NCI-H2081 treated with DMSO at 0.1 percent for 48 hours (cell line): ENCODE measurements at places on chromosomes 5 and 9.

GRCh38 chr9:113454914-113455761 lies 8.4 kb upstream of the RGS3 start:
- DNase-seq = no peak

DNA sequence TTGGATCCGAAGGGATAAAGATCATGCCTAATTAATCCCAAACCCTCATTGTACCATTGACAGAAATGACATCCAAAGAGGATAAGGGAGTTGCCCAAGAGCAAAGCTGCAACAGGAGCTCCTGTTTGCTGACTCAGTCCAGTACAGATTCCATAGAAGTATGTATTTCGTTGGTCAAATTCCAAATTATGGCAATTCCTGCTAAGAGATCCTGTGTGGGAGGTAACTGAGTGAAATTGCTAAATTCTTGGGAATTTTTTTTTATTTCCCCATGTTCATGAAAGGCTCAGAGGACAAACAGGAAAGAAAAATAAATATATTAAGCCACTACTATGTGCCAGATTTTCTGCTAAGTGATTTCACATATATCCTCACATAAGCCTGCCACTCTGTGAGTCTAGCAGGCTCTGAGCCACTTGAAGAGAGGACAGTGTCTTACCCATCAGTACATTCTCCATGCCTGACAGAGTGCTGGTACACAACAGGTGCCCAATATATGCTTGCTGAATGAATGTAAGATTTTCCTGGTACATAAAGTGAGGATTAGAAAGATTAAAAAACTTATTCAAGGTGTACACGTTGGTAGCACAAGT lies 132.7 kb downstream of the GLIS3 start:
- no peak for DNase-seq

- no peak for DNase-seq
Measured at GRCh38 chr9:124698265-124698664, 72.8 kb downstream of the NR6A1 start.

GRCh38 chr9:14051419-14051818 lies 262.5 kb downstream of the NFIB start:
- no peak for DNase-seq

GRCh38 chr9:108762348-108763055 lies 93.3 kb downstream of the ACTL7B start:
- DNase-seq = no peak

DNA sequence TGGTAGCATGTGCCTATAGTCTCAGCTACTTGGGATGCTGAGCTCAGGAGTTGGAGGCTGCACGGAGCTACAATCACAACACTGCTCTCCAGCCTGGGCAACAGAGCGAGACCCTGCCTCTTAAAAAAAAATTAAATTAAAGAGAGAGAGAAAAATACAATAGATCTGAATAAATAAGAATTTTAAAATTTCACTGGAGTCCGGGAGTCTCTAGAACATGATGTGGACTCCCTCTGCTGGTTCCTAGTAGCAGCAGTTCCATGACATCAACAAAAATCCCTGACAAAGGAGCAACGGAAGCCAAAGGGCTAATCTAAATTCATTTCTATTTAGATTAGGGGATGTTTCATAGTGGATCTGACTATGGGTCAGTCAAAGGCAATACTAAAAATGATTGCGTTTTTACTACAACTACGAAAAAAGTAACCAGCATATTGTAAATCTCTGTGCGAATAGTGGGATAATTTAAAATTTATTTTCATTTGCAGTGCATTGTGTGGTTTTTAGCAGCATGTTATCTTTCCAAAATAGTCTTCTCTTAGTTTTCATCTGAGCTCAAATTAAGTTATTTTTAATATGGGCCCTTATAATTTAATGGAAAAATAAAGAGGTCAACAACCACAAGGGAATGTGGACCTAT lies 6.7 kb downstream of the INIP start:
- no peak for DNase-seq

DNA sequence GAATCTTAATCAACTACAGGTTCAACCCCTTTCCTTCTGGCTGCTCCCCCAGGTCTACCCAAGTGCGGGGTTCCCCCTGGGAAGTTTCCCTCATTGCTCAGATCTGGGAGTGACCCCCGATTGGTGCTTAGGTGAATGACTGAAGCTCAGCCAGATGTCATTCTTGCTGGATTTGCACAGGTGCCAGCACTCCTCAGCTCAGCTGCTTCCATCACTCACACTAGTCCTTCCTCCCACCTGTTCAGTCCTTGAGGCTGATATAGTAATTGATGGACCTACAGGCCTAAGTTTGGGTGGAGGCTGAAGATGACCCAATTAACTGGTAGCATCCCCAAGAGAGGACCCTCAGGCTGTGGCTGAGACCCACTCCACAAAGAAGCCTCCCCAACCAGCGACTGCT lies 32.9 kb downstream of the PRLR start:
- DNase-seq = no peak

GRCh38 chr9:123162791-123163345 lies 105.5 kb downstream of the STRBP start:
- no peak for DNase-seq

DNA sequence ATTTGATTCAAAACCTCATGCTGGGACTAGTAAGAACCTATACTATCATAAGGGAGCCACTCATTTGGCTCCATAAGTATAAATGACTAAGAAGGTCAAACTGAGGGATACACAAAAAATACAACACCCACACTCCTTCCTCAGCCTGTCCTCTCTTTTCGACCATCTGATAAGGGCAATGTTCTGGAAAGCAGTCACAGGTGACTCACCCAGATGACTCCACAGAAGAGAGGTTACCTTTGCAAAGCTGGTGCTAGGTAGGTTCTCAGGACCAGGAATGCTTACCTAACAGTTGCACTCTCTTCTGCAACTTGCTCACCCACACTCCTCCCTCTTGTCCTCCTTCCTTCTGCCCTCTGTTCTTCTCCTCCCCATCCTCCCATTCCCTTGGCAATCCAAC lies 32.9 kb downstream of the LHFPL2 start:
- no peak for DNase-seq

- DNase-seq = no peak
Measured at GRCh38 chr5:150601491-150602345, 38.7 kb upstream of the SYNPO start.

DNA sequence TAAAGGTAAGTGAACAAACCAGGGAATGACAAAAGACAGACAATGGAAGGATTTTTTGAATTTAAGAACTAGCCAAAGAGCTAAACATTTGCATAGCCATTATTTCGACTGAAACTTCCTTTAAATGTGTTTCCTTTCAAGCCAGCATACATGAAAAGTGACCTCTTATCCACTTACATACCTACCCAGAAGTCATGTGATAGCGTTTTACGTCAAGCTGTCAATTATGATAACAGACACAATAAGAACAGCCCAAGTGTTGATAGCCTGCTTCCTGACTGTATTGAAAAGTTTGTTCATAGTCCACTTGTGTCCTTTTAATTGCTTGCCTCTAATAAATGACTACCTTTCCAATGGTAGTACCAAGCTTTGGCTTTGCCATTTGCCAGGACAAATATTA lies 206.0 kb downstream of the NFIB start:
- no peak for DNase-seq

DNA sequence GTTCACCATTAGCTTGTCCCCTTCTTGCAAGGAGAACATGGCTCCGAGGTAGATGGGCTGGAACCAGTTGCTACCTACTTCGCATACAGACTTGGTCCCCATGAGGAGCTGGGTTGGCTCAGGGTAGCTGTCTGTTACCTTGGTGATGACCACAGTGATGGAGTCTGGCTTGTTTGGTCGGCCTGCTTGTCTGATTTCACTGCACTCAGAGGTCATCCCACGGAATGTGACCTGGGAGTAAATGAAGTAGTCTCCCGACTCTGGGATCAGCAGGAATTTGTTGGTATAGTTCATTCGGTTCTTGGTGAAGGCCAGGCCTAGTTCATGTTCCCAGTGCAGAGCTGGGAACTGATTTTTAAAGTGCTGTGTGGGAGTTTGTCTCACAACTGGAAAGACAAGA lies 15.3 kb downstream of the TNFSF15 start:
- DNase-seq = no peak

- peak; percentile 14 for DNase-seq
Measured at GRCh38 chr5:137320056-137321045, 178.8 kb downstream of the SPOCK1 start.

GRCh38 chr5:133114933-133115310 lies 63.1 kb downstream of the HSPA4 start:
- DNase-seq = no peak

DNA sequence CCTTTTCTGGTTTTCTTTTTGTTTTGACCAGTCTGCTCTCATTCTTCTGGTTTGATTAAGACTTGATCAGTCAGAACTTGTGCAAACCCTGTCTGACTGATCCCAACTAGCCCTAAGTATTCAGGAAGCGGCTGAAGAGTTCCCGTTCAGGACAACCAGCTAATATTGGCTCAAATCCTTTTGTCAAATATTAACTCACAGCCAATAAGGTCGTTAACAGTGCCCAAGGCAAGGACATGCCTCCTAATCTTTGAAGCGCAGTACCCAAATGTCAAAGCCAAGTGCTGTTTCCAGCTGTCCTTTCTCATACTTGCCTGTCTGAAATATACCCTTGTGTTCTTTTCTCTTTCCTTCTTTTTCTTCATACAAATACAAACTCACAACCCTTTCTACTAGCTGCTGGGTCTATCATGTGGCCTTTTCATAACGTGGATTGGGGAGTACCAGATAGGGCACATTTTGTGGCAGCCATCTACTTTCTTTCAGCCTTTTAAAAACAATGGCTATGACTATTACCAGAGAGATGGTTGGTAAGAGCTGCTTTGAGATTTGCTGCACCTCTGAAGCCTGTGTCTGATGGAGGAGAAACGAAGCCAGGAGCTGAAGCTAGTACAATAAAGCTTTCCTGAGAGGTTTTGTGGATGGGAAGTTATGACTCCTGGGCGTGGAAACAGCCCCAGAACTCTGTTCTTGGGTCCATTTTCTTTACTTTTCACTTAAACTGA lies 266.4 kb upstream of the ZNF608 start:
- no peak for DNase-seq

DNA sequence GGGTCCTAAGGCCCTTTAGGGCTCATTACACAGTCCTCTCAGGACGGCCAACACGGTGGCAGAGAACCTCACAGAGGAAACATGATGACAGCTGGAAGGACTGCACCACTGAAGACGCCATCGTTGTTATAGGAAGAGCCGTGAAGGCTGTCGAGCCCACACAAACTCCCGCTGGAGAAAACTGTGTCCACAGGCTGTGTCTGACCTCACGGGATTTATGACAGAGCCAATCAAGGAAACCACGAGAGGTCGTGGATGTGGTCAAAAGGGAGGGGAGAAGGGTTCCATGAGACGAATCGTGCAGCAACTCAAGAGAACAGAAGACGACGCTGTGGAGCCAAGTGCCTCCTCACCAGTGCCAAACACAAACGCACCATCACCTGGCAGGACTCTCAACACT lies 12.2 kb downstream of the QSOX2 start:
- no peak for DNase-seq

GRCh38 chr5:33755231-33755630 lies 136.6 kb downstream of the ADAMTS12 start:
- DNase-seq = no peak

DNA sequence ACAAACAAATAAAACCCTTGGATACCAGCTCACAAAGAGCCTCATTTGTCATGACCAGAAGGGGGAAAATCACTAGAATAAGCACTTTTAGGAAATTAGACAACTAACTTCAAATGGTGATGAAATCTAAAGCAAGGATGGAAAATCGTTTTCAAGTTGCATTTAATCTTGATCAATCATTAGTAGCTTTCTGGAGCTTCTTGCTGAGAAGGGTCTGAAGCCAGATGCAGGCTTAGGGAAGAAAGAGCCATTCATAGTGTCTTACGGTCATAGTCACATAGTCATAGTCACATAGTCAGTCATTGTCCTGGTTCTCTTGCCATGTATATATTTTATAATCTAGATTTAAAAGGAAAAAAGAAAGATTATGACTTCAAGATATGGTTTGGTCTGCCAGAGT lies 610.5 kb downstream of the ACTL7B start:
- no peak for DNase-seq

DNA sequence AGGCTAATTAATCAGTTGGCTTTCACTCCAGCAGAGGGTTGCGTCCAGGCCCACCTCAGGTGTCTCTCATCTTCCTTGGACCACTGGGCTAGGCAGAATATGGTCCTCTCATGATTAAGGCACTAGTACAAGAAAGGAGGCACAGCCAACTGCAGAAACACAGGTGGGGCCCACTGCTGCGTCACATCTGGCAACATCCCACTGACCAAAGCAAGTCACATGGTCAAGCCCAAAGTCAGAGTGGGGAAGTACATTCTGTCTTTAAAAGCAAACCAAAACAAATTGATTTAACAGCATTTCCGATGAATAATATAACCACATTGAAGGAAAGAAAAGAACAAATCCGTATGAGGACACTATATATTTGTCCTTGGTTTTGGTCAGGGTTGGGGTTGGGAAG lies 28.0 kb upstream of the UBTD2 start:
- no peak for DNase-seq

GRCh38 chr5:178466342-178466741 lies 123.9 kb downstream of the COL23A1 start:
- DNase-seq = no peak

GRCh38 chr5:82811490-82811889 lies 265.7 kb downstream of the TMEM167A start:
- DNase-seq = no peak

- no peak for DNase-seq
Measured at GRCh38 chr9:38043931-38044623, 24.9 kb downstream of the SHB start.
